ENCODE measurements at places on chromosomes 2 and 18.

GRCh38 chr18:25921677-25922421, 168.6 kb downstream of the SS18 start:
- DNase-seq: peak; percentile 12

- DNase-seq: no peak
These were observed 55.8 kb downstream of the ST6GAL2 start for GRCh38 chr2:106830191-106830590.

DNA sequence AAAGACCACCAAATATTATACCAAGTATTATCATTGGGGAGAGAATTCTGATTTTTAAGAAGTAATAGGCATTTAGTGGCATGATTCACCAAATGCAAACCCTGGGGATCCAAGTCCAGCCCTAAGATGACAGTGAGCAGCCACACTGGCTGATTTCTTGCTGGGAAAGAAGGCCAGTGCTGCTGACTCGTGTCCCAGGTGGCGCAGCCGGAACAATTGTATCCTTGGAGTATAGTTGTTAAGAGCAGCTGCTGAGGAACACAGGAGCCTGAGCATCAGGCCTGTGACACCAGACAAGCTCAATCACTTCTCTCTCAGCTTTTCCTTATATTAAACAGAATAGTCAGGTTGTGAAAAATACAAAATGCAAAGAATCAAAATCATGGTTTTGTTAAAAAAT, 48.4 kb downstream of the LRP1B start:
- no peak for DNase-seq

DNA sequence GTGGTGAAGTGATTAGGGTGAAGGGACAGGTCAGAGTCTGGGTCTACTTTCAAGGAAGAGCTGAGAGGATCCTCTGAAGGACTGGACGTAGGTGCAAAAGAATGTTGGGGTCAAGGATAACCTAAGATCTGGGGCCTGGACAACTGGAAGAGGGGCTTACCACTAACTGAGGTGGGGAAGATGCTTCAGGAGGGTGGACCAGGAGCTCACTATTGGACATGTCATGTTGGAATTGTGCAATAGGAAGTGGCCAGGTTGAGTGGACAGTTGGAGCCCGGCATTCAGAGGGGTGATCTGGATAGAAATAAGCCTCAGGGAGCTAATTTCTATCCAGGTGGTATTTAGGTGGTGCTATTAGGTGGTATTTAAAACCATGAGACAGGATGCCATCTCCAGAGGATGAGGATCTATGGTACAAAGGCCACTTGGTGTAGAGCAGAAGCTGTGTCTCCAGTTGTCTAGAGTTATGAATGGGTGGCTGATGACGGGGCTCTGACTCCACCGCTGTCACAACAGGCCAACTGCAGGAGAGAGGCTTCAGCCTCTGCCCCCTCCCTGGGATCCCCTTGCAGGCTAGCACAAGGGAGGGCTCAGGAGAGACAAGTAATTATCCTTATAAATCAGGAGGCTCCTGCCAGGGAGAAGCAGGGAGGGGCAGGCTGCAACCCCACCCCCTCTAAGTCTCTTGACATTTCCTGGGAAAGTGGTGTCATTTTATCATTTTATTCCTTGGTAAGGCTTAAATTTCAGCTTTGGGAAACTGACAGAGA, 158.0 kb downstream of the SMAD7 start:
- no peak for DNase-seq

GRCh38 chr2:108316033-108316432, 27.3 kb downstream of the SULT1C2 start:
- no peak for DNase-seq

DNA sequence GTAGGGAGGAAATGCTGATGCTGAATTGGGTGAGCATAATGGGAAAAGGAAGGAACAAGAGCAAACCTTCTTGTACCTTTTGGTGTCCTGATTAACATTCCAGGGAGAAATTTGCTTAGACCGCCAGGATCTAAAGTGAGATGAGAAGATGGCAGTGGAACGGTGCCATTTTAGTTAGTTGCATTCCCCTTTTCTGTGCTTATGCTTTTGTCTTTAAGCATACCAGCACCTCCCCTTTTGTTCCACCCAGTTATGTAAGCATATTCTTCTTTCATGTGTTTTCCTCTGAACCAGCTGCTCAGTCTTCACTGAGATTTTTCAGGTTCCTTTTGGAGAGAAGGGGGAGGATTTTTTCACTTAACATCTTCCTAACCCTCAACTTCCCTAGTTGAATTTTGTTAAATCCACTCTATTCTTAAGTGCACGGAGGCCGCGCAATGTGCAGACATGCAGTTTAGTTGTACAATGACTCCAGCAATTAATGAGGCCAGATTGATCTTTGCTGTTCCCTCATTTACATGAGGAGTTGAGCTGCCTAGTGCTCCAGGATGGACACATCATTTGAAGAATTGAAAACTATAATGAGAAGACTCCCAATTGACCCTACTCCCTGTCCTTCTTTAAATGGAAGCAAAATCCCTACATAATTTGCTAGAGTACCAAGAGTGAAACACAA, 73.9 kb downstream of the MAP4K4 start:
- no peak for DNase-seq

GRCh38 chr18:56443166-56443907, 195.1 kb downstream of the TXNL1 start:
- no peak for DNase-seq

GRCh38 chr18:10942998-10943397, 206.4 kb downstream of the PIEZO2 start:
- DNase-seq: no peak

GRCh38 chr2:102505290-102505689, 32.3 kb downstream of the SLC9A4 start:
- DNase-seq: no peak

DNA sequence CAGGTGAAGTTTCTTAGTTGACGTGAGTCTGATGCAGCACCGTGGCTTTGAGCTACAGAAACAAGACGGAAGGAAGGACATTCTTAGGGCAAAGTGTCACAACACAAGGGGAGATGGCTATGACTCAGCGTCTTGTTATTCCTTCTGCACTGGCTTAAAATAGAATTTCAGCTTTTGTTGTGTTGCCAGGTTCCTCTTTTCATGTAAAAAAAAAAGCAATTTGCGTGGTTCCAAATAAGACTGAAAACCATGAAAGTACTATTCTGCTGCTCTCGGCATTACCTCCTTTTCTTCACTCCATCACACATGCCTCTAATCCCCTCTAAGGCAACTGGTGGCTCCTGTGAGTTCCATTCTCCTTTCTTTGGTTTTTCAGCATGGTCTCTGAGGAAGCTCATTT, 150.1 kb downstream of the ANTXR1 start:
- no peak for DNase-seq

DNA sequence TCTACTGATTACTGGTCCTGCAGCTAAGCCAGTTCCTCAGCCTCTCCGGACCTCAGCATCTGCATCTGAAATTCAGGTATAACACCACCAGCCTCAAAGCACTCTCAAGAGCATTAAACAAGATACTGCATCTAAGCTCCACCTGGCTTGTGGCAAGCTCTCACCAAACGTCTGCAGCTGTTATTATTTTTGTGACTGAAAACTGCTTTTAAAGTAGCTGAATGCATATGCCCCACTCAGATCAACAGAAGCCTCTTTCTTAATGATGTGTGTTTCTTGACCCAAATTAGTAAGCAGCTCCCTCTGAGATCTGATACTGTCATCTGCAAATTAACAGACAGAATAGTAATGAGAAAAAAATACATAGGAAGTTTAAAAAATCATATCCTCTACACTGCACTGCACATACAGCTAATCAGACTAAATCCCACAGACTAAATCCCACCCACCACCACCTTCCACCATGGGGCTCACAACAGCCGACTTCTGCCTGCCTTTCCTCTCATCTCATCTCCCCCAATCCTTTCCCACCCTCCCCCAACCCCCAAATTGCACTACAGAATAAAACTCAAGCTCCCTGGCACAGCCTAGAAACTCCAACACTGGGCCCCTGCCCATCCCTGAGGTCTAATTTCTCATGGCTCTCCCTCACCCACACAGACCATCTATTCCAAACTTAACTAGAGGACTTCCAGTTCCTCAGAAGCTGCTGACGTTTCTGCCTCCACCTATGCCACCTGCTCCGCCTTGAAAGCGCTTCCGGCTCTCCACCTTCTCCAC, 52.9 kb downstream of the TMEM163 start:
- DNase-seq: no peak

DNA sequence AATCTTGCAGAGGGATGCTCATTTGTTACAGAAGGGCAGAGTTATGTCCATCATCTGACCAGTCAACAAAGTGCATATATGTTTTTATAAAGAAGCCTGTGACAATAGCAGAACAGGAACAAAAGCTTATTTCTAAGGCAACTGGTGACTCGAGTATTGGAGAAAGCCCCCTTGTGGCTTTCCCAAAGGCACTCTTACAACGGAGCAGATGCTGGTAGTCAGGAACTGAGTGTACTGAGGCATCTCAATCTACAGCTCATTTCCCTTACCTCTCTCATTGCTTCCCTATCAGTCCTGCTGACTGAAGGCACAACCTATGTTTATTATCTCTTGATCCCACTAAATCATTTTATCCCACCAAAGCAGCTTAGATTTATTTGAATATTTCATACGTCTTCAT, 557.1 kb upstream of the CHAC2 start:
- DNase-seq: no peak

DNA sequence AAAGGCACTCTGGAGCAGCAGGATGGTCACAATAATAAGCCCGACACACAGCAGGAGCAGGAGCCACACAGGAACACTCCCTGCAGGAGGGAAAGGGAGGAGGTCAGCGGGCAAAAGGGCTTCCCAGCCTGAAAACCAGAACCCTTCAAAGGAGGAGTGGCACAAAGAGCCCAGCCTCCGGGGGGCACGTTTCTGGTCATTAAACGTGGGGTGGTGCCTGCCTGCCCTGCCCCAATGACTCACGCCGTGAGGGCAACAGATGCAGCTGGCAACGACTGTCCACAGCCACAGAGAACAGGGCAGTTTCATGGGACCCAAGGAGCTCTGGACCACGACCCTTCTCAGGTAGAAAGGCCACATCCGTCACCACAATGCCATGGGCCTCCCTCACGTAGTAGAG, 3.0 kb downstream of the PREB start:
- no peak for DNase-seq

DNA sequence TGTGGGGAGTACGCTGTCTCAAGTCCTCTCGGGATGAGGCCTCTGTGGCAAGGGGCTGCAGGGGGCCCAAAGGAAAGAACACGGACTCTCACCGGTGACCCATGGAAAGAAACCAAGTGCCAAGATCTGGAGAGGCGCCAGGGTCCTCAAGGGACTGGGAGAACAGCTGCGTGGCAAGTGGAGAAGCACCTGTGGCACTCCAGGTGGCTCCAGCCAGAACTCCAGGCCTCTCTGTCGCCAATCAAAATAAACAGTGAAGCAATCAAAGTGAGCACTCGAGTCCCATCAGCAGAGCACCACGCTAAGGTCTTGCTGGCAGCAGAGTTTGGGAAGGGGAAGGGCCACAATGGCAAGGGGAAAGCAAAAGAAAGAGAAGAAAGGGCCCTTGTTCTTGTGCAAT, 54.7 kb downstream of the BCL2 start:
- no peak for DNase-seq

DNA sequence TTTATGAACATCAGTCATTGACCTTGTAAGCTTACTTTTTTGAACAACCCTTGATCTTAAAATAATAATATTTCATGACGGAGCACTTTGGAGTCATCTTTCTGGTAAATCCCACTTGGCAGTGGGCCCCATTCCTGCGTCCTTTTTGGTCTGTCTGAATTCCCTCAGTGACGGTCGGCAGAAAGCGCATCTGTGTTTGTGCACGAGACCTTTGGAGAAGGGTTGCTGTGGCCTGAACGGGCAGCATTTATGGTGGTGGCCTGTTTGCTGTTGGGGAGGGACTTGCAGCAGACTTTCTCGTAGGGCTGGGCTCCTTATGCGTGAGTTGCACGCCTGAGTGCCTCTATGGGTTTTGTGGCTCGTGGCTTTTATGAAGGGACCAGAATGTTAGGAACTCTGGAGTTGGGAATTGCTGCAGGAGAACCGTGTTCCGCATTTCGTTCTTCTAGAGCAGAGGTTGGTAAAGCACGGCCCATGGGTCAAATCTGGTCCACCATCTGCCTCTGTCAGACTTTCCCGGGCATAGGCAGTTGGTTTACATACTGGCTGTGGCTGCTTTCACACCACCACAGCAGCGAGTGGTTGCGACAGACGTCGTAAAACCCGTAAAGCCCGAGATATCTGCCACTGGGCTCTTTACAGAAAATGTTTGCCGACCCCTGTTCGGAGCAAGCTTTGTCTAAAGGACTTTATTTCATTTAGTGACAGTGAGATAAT, 30.8 kb downstream of the LPIN1 start:
- DNase-seq: no peak

DNA sequence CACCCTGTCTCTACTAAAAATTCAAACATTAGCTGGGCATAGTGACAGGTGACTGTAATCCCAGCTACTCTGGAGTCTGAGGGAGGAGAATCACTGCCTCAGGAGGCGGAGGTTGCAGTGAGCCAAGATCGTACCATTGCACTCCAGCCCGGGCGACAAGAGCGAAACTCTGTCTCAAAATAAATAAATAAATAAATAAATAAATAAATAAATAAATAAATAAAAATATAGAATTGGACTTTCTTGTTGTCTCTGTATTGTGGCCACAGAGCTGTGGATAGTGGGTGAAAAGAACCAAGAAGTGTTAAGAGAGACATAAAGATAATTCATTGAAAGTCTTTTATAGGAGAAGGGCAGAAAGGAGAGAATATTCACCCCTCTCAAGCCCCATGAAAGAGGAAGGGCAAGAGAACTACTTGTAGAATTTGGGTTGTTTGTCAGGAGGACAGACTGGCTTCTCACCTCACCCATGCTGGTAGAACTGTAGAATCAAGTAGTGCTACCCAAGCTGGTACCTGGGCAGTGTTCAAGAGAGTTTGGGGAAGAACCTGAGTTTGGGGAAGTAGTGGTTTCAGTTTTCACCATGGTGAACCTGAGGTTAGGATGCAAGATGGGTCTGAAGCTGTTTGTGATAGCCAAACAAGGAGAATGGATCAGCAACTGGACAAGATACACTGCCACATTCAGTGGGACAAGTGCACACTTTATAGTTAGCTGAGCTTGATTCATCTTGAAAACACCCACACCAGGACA, 256.5 kb downstream of the CD226 start:
- DNase-seq: no peak

- no peak for DNase-seq
These were observed 87.8 kb downstream of the ACOXL start for GRCh38 chr2:110820128-110820527.

Measured in activated T-cell treated with anti-CD3 and anti-CD28 coated beads for 24 hours (primary cell).